Activated naive CD4-positive, alpha-beta T cell treated with anti-CD3 and anti-CD28 coated beads, Interleukin-2, amount 50 U/mL, for 72 hours (primary cell): ENCODE measurements at places on chromosomes 2 and 18.

DNA sequence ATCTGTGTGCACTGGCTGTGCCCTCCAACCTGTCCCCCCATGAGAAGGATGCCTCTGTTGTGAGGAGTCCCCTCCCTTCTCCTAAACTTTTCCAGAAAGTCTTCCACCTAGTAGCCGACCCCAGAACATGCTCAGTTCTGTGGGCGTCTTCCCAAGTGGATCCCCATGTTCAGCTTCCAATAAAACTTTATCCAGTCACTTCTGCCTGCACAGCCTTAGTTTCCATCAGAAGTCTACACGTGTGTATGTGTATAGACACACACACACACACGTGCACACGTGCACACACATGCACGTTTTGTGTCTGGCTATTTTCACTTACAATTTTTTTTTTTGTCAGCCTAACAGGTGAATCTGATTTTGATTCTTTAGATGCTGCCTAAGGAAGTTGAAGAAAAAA lies 115.1 kb downstream of the RTP5 start:
- no peak for DNase-seq

- no peak for DNase-seq
Measured at GRCh38 chr2:97926946-97927345, 68.8 kb downstream of the TMEM131 start.

- no peak for DNase-seq
Measured at GRCh38 chr2:181104512-181105115, 124.2 kb downstream of the UBE2E3 start.

GRCh38 chr2:111095434-111095833 lies 25.3 kb upstream of the BCL2L11 start:
- no peak for DNase-seq
